Right forelimb (tissue), 1 donor: ENCODE measurements at places on chromosomes 6 and 20.

DNA sequence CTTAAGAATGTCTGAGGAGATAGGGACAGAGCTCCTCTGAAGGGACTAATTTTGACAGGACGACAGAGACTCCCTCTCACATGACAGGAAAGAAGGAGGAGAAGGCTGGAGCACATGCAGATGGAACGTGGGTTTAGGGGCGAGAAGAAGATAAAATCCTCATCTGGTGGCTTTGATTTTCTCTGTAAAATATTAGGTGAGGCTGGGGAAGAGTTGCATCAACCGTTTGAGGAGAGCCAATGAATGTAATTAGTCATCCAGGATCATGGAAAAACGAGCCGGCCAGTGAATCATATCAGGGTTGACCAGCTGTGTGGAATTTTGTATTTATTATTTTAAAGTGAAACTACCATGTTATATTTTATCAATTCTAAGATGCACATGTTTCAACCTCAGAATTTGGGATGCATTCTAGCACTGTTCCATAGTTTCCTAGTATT lies 46.9 kb upstream of the ADGRF4 start:
- DNase-seq, result no peak

DNA sequence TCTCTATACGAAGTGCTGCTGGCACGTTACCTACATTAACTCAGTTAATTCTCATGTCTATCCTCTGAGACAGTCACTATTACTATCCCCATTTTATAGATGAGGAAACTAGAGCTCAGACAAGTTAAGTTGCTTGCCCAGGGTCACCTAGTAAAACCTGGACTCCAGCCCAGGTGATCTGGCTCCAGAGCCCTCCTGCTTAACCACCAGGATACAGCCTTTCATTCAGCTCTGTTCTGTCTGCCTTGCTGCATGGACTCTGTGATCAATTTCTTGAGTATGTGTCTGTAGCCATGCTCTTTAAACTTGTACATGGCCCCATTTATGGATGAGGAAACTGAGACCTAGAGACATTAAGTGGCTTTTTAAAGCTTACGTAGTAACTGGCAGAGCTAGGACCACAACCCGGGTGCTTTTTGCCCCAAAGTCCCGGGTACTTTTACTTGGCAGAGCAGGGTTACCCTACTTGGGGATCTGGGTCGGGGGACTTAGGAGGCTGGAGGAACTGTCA lies 4.7 kb downstream of the CDKN1A start:
- DNase-seq, result peak; percentile 21

GRCh38 chr6:14339711-14340584 lies 222.4 kb downstream of the CD83 start:
- DNase-seq, result no peak

- DNase-seq, result no peak
Measured at GRCh38 chr6:36222924-36223323, 26.4 kb downstream of the BRPF3 start.

GRCh38 chr6:162230147-162230752 lies 497.3 kb downstream of the PRKN start:
- DNase-seq, result no peak

GRCh38 chr20:18144541-18145099 lies 7.0 kb downstream of the KAT14 start:
- DNase-seq, result no peak

DNA sequence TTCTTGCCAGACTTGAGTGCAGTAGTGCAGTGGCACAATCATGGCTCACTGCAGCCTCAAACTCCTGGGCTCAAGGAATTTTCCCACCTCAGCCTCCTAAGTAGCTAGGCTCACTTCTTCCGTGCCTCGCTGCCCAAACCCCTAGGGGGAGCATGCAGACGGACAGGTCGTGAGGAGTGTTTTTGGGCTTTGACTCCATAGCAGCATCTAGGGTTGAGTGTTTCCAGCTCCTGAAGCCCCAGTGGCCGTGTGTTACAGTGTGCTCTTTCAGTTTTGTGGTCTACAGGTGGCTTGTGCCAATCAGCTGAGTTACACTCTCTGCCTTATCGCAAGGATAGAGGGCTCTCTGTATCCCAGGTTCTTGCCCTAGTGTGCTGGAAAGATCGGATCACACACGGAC lies 33.4 kb downstream of the NCOA3 start:
- DNase-seq, result no peak

DNA sequence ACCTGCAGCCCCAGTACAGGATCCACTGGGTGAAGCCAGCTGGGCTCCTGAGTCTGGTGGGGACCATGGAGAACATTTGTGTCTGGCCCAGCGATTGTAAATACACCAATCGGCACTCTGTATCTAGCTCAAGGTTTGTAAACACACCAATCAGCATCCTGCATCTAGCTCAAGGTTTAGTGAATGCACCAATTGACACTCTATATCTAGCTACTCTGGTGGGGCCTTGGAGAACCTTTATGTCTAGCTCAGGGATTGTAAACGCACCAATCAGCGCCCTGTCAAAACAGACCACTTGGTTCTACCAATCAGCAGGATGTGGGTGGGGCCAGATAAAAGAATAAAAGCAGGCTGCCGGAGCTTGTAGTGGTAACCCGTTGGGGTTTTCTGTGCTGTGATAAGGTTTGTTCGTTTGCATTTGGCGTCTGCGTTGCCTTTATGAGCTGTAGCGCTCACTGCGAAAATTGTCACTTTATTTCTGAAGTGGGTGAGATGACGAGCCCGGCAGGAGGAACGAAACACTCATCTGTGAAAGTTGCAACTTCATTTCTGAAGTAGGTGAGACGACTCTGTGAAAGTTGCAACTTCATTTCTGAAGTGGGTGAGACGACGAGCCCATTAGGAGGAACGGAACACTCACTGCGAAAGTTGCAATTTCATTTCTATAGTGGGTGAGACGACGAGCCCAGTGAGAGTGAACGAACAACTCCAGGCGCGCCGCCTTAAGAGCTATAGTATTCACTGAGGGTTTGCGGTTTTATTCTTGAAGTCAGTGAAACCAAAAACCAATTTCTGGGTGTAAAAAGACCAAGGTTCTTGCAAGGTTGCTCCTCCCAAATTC lies 31.1 kb downstream of the SERPINB6 start:
- DNase-seq, result no peak
